ENCODE measurements at places on chromosomes 11 and 22. TPM values are rescaled to one million over a fixed set of nuclear protein-coding genes. Genes with fewer than 3 reads are reported as not detected.

DENND5A gene
- 46.5 TPM for total RNA-seq

MMP3 gene
- total RNA-seq = not detected

CSKMT gene
- 28.7 TPM for total RNA-seq

RIMBP3C gene
- 0.06 TPM for total RNA-seq

UPK3A gene
- not detected for total RNA-seq

C11orf21 gene
- total RNA-seq = 2.6 TPM

UBASH3B gene
- 30.6 TPM for total RNA-seq

OR2AG1 gene
- total RNA-seq = not detected

RAG1 gene
- 0.43 TPM for total RNA-seq

PDE2A gene
- total RNA-seq = 0.37 TPM

FGF19 gene
- not detected for total RNA-seq

SHISA8 gene
- 0.68 TPM for total RNA-seq

SPDYC gene
- not detected for total RNA-seq

ISX gene
- total RNA-seq = not detected

P2RX6 gene
- 0.14 TPM for total RNA-seq

SOX6 gene
- not detected for total RNA-seq

TMEM135 gene
- total RNA-seq = 22.8 TPM

OTOG gene
- not detected for total RNA-seq

LINC01488 gene
- total RNA-seq = not detected

FEN1 gene
- 140 TPM for total RNA-seq

METTL15 gene
- total RNA-seq = 17.2 TPM

TECTA gene
- total RNA-seq = 0.31 TPM

TTC36 gene
- 0.62 TPM for total RNA-seq

PGR gene
- total RNA-seq = not detected

MMP27 gene
- not detected for total RNA-seq

PGA5 gene
- not detected for total RNA-seq

CHRM1 gene
- total RNA-seq = not detected

SCGB1C1 gene
- not detected for total RNA-seq

PRODH gene
- total RNA-seq = not detected

DLG2 gene
- total RNA-seq = 1.9 TPM

HEPN1 gene
- not detected for total RNA-seq

GGT1 gene
- 11.1 TPM for total RNA-seq

TRIM49 gene
- not detected for total RNA-seq

C11orf42 gene
- total RNA-seq = not detected

BTBD18 gene
- not detected for total RNA-seq

SORL1 gene
- 47.5 TPM for total RNA-seq

OR4P4 gene
- not detected for total RNA-seq

IL17REL gene
- total RNA-seq = not detected

E2F8 gene
- 16.7 TPM for total RNA-seq

CNTF gene
- total RNA-seq = 3.3 TPM

Measured in activated naive CD8-positive, alpha-beta T cell treated with anti-CD3 and anti-CD28 coated beads for 36 hours (primary cell).